ENCODE measurements at places on chromosomes 4 and X.

DNA sequence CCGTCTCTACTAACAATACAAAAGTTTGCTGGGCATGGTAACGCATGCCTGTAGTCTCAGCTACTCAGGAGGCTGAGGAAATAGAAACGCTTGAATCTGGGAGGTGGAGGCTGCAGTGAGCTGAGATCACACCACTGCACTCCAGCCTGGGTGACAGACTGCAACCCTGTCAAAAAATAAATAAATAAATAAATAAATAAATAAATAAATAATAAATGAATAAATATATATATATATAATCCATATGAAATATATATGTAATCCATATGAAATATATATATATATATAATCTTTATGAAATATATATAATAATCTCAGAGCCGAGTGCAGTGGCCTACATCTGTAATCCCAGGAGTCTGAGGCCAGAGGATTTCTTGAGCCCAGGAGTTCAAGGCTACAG lies 17.8 kb upstream of the RBPJ start:
- no peak for DNase-seq

DNA sequence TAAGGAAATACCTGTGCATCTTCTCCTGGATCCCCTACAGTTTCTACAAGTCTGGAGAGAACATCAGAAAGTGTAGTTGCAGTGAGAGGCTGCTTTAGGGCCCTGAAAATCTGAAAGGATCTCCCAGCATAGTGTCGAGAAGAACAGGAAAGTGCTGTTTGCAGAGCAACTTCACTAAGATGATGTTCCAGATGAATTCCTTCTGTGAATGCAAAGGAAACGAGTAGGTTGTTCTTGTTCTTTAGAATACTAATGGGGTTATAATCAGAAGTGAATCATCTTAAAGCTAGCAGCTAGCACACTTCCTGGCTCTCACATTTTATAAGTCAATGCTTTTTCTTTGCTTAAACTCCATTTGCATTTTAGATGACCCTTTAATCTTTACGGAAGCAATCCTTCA lies 53.7 kb downstream of the ZAR1 start:
- DNase-seq = no peak

GRCh38 chr4:34878961-34879360 lies 1365.4 kb downstream of the ARAP2 start:
- DNase-seq = no peak

DNA sequence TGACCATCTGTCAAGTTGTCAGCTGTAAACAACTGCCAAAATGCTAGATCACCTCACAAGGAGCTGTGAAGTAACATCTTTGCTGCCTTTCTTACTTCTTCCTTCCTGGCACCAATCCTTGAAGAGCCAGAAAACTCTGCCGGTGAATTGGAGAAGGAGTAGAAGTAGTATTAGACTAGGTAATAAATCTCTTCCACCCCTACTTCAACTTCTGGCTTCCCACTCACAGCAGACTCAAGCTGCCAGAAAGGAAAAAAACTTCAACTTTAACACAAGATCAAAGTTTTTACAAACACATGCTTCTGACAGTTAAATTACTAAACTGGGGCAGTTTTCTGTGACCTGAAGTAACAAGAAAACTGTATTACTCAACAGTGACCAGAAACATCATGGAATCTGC lies 164.7 kb upstream of the SLC7A11 start:
- DNase-seq = no peak

DNA sequence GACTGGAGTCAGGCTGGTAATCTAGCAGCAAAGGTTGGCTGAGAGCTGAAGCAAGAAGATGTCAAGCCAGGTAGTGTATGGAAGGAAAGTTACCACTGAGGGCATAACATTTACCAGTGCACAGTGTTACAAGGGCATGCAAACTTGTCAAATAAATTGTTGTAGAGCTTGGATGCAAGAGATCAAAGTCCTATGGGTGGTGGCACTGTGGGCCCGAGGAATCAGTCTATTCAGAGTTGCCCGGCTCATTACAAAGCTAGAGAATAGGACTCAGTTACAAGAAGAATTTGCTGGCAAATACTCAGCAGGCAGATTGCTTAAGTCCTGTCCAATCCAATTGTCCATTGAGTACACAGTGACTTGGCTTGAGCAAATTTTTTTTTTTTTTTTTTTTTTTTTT lies 2043.8 kb downstream of the ARAP2 start:
- no peak for DNase-seq

DNA sequence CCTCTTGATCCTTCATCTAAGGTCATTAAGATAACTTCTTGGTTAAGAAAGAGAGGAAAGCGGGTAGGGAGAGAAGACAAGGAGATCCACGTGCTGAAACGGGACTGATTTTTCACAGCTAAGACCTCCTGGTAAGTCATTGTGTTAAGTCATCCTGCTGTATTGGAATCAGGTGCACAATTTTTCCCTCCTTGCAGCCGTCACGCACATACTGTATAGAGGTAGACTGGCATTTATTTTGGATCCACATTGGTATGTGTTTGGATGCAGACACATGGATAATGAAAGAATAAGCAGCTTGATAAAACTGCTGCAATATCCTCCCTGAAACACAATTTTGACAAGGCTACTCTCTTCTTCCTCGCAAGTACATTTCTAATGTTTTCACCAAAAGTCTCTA lies 60.1 kb upstream of the NAP1L5 start:
- no peak for DNase-seq
